ENCODE measurements at places on chromosomes 16 and 17.

GRCh38 chr17:37844158-37844976, 79.8 kb upstream of the TBC1D3K start:
- peak; percentile 72 for DNase-seq

- no peak for DNase-seq
Measured at GRCh38 chr16:53453928-53454327, 19.7 kb downstream of the RBL2 start.

- DNase-seq, result no peak
Measured at GRCh38 chr16:59859676-59860402, 1125.7 kb upstream of the GOT2 start.

- no peak for DNase-seq
Measured at GRCh38 chr16:28167730-28168129, 44.0 kb downstream of the XPO6 start.

GRCh38 chr16:54453871-54454270, 167.3 kb upstream of the IRX3 start:
- no peak for DNase-seq

DNA sequence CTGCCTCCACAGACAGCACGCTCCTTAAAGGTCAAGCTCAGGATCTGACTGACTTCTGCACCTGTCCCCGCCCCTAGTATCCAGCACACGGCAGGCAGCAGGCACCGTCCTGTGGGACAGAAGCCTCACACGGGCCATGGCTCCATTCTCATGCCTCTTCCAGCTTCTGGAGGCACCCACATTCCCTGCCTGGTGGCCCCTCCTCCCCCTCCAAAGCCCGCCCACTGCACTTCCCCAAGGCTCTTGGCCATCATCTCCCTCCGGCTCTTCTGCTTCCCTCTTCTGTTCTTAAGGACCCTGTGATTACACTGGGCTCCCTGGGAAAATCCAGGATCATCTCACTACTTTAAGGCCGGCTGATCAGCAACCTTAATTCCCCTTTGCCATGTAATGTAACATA, 3.5 kb downstream of the CANT1 start:
- no peak for DNase-seq

GRCh38 chr17:60745544-60745943, 67.9 kb downstream of the BCAS3 start:
- no peak for DNase-seq

- no peak for DNase-seq
Measured at GRCh38 chr17:13544292-13544691, 57.4 kb downstream of the HS3ST3A1 start.

- no peak for DNase-seq
Measured at GRCh38 chr17:8930649-8931048, 34.9 kb downstream of the PIK3R5 start.

- no peak for DNase-seq
Measured at GRCh38 chr17:34386343-34386696, 23.3 kb upstream of the CCL1 start.

GRCh38 chr17:9768381-9768934, 22.9 kb downstream of the DHRS7C start:
- no peak for DNase-seq

GRCh38 chr17:34843682-34844081, 117.6 kb downstream of the CCT6B start:
- no peak for DNase-seq

DNA sequence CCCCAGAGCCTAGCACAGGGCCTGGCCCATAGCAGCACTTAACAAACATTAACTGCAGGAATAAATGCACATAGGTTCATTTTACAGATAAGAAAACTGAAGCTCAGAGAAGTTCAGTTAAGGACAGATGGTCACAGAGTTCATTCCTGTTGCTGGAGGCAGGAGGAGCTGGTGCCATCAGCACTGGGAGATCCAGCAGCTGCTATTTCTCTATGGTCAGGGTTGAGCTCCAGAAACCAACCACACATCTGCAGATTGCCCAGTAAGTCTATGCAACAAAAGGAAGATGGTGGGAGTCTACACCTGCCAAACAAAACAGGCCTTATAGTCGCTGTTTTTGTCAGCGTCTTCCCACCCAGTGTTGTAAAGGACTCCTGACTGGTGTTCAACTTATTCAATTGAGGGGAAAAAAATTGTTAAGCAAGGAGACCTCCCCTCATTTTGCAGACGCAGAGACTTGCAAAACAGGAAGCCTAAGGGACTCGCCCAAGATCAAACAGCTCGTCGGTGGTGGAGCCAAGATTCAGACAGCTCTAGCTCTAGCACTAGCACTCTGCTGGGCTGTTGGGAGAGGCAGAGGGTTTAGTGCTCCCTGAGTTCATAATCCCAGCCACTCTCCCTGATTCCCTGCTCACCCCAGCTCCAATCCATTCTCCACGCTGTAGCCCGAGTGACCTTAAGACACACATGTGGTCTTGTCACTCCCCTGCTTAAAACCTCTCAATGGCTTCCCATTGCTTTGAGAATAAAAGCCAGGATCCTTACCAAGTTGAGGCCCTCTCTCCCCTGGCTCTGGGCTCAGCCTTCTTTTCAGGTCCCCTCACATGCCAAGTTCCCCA, 9.0 kb downstream of the NOG start:
- no peak for DNase-seq

GRCh38 chr16:88737298-88738150, 31.2 kb downstream of the CTU2 start:
- DNase-seq, result peak; percentile 77

DNA sequence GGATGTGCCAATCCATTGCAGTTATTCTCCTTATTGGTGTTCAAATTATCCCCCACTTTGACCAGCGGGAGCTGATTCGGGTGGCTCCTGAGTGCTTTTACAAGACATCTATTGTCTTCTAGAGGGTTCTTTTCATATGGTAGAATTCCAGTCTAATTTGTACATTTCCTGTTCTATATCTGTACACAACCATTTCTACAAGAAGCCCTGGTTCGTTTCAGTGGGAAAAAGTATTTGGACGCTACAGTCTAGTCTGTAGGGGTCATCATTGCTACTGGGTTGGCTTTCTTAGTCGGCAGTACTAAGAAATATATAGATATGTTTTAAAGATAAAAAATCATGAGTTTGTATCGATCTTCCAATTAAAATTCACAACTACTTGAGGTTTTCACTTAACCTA, 262.6 kb downstream of the MAP2K6 start:
- no peak for DNase-seq

- no peak for DNase-seq
Measured at GRCh38 chr16:85838876-85839585, 39.5 kb downstream of the COX4I1 start.

GRCh38 chr17:82051776-82052637, at the start of the genes GPS1 and RFNG:
TSS of gene GPS1 (plus strand) at chr17:82051898. CDS start at chr17:82051932, 34 bp downstream.
TSS of gene RFNG (minus strand) at chr17:82051811. CDS start at chr17:82051766, 45 bp downstream.
- DNase-seq, result peak; percentile 81

- no peak for DNase-seq
Measured at GRCh38 chr17:33637534-33637933, 344.4 kb upstream of the ASIC2 start.

GRCh38 chr16:80459966-80460365, 80.8 kb upstream of the DYNLRB2 start:
- DNase-seq, result no peak

DNA sequence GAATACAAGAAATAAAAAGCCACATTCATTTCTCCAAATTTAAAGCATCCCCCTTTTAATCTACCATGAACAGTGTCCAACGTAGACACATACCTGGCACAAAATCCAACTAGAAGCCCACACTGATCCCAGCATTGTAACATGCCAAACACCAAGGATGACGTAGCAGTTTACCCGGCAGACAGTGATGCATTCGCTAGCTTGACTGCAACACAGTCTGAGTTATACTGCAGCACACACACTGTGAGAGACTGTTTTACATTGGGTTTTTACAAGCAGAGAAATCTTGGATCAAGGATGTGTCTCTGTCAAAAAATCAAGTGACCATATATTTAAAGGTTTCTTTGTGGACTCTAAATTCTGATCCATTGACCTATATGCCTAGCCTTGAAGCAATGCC, 74.5 kb upstream of the C17orf78 start:
- no peak for DNase-seq

DNA sequence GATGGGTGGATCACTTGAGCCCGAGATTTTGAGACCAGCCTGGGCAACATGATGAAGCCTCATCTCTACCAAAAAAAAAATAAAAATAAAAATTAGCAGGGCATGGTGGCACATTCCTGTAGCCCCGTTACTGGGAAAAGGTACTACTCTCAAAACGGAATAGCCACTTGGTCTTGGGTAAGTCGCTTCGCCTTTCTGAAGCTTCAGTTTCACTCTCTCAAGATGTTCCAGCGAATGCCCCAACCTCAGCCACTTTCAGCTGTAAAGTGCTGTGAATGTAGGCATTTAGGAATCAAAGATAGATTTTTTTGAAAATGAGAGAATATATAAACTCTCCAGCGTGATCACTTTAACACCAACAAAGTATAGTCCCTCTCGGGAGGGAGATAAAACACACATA, 154.1 kb upstream of the HS3ST3A1 start:
- no peak for DNase-seq

DNA sequence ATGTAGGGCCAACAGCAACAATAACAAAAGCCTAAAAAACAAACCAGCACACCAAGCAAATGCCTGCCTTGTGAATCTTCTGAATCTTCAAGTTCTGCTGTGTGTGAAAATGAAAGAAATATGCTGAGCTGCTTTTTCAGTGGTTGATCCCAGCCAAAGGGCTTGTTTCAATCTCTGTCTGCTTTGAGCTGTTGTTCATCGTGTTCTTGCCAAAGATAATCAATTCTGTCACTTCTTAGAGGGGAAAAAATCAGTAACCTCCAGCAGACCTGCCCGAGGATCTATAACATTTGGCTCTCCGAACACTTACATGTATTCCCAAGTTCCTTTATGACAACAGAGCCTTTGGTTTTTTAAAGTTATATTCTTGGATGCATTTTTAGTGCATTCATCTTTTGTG, 65.9 kb downstream of the VPS35L start:
- DNase-seq, result no peak

DNA sequence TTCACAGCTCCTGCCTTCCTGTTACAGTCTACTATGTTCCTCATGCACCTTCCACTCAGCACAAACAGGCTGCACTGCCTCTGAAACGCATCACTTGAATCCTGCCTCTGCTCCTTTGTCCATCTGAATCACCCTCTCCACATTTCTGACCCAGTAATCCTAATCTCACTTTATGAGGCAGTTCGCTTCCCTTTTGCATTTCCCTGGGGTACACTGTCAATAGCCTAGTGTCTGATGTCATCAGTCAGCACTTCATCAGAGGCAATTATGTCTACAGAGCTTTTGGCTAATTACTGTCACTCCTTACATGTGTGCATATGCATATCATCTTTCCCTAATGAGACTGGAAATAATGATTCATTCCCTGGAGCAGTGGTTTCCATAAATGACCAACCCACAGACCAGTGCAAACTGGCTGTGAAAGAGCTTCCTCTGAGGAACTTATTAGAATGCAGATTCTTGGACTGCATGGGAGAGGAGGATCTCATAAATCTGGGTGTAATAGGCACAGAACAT, 23.6 kb downstream of the CA4 start:
- DNase-seq, result no peak

DNA sequence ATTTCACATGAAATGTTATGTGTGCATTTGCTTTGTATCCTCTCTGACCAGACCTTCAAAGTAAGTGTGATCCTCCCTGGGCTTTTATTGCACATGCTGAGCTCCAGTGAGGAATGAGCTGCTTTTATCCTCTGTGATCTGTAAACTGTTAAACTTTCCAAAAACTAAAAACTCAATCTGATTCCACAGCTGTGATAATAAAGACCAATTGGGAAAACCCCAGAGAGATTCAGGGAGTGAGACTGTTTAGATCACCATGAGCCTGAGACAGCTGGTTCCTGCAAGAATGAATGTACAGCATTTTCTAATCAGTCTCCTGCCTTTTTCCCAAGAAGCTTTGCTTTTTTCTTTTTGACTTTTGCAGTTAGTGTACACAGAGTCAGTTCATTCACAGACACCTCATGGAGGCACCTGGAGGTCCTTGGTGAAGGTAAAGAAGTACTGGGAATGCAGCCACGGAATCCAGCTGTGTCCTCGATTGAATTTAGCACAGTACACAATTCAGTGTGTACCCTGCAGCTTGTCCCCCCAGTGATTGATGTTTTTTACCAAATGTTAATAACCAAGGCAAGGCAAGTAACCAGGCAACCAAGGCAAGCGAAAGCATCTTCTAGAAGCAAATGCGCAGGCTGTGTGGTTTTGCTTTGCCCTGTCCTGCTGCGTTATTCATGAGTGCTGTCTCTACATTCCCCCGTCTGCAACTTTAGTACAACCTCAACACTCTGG, 182.6 kb downstream of the LGALS9B start:
- DNase-seq, result no peak

DNA sequence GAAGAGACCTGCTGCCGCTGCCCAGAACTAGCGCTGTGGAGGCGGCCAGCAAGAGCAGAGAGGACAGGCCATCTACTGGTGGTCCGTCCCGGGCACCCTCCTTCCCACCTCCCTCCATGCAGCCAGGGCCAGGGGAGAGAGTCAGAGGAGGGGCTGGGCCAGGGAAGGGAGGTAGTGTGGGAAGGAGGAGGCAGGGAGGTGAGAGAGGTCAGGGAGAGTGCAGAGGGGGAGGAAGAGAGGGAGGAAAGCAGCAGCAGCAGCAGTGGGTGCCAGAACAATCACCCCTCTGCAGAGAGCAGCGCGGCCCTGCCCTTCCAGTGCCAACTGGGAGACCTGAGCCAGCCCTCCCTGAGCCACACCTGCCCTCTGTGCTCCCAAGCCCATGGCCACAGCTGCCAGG, 6.6 kb downstream of the C16orf95 start:
- no peak for DNase-seq

DNA sequence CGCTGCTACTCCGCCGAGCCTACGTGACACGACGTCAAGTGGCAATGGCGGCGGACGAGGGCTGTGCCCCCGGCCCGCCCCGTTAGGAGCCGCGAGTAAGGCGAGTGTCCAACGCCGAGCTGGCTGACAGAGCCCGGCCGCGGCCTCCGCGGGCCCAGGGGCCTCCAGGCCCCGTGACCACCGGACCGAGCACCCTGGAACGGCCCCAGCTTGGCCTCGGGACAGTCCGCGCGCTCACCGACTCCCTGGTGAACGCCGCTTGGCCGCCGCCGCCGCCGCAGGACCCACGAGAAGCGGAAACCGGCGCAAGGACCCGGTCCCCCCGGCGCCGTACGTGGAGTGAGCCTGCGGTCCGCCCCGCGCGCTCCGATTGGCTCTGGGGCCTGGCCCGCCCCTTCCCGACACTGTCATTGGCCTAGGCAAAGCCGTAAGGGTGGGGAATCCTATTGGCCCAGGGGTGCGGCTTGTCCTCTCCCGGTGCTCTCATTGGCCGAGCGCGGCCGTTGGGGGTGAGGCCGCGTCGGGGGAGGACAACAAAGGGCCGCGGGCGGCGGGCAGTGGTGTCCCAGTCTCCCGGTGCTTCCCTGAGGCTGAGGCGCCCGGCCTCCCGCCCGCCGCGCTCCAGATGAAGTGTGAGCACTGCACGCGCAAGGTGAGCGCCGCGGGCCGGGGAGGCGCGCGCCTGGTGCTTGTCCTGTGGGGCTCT, at the start of gene NARF:
Gene NARF (plus strand): TSS at position 563 of the 706 bp plus-strand sequence. CDS start 63 bp downstream, at position 626.
- peak; percentile 98 for DNase-seq

- DNase-seq, result no peak
Measured at GRCh38 chr16:3066440-3066748, 954 bp downstream of the IL32 start.

GRCh38 chr16:72673118-72673517, 374.8 kb downstream of the ZFHX3 start:
- DNase-seq, result no peak

- no peak for DNase-seq
Measured at GRCh38 chr17:57984936-57985674, 2.9 kb downstream of the VEZF1 start.

- no peak for DNase-seq
Measured at GRCh38 chr16:12988071-12988470, 86.7 kb downstream of the SHISA9 start.

All from GM06990 (cell line).